ENCODE measurements at places on chromosomes 3 and 15. TPM values are rescaled to one million over a fixed set of nuclear protein-coding genes. Genes with fewer than 3 reads are reported as not detected.

The PLAAT1 gene
- total RNA-seq: not detected

The SLC28A2 gene
- total RNA-seq: not detected

The ANKUB1 gene
- not detected for total RNA-seq

The ZNF445 gene
- 11.7 TPM for total RNA-seq

The CCDC39 gene
- not detected for total RNA-seq

The B4GALT4 gene
- total RNA-seq: 58.1 TPM

The SLC25A26 gene
- 16.3 TPM for total RNA-seq

The ISLR gene
- total RNA-seq: 134 TPM
